Kidney epithelial cell (primary cell): ENCODE measurements at places on chromosomes 4 and X.

GRCh38 chrX:10709276-10709675 lies 88.9 kb upstream of the MID1 start:
- no peak for DNase-seq

DNA sequence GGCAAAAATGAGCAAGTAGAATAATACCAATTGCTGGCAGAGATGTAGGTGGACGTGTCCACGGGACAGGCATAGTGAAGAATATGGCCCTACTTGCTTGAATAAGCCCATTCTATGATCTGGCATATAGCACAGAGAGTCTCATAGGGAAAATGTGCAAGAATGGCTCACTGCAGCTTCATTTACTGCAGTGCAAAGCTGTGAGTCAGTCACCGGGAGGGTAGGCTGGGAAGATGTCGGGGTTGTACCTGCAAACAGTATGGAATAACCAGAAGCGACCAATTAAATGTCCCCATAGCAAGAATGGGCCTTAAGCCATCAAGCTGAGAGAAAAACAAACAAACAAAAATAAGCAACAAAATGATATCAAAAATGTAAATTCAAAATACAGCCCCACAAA lies 74.3 kb downstream of the DHX15 start:
- DNase-seq = no peak

DNA sequence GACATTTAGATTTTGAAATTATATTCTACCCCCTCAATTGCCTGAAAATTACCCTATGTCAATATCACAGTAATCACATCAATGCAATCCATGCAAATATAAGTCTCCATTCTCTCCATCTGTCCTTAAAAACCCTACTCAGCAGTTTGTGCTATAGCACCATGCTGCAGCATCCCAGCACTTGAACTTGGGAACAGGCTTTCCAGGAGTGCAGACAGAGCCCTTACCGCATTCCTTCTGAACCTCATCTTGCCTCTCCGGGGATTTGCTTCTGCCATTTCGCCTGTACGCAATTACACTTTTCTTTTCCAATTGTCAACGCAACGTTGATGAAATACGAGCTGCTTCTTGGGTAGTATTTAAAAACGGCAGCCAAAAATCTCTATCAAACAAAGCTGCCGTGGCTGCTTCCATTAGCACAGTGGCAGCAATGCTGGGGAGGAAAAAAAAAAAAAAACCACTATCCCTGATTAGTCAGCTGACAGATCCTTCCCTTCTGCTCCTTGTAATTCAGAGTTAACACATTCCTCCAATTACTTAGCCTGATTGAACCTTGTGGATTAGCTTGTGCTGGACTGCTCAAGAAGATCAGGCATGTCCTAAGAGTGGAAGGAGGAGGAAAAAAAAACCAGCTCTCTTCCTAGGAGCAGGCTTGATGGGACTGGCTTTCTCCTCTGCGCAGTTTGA lies 65.6 kb downstream of the MCF2 start:
- no peak for DNase-seq

DNA sequence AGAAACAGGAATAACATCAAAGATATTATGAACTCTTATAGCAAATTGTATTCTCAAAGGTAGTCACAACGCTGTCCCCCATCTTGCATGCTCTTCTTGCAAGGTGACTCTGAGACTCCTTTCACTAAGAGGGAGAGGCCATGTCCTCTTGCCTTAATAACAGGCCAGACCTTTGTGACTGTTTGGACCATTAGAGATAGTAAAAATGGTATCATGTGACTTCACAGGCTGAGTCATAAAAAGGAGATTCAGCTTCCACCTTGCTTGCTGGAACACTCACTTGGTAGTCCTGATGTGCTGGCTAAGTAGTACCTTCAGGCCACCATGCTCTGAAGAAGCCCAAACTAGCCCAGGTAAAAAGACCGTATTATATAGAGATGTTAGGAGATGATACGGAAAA lies 143.8 kb downstream of the FBXW7 start:
- DNase-seq = no peak

DNA sequence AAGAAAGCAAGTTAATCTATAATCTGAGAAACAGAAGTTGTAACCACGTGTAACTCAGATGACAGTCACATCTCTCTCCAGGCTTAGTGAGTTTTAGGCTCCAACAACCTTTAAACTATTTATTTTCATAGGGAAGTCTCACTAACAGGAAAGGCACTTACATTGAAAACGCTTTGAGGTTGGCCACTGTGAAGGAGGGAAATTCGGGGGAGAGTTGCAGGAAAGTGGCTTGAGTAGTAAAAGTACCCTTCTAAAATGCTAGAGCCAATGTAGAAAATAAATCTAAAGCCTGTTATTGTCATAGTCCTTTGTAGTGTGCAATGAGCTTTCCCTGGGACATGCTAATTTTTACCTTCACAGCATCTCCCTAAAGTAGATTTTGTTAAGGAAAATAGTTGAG lies 995 bp upstream of the NFXL1 start:
- no peak for DNase-seq

DNA sequence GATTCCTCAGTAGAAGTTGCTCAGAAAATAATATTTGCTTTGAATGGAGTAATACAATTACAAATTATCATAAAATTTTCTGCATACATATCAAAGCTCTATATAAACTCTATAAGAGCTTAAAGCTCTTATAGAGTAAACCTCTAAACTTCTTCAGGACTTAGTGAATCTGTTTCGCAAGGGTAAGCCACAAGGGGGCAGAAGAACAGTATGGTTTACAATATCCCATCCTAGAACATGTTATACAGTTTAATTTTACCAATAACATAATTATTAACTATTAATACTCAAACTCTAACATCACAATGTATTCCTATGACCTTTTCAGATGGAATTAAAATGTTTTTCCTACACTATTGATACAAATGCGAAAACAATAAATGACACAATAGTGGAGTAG lies 33.8 kb upstream of the SPANXN1 start:
- DNase-seq = no peak
